ENCODE measurements at places on chromosomes 7 and 10.
A peak's percentile ranks its signal among the peaks of the same experiment; 100 is the strongest.

GRCh38 chr7:150936018-150936417 is 42.1 kb downstream of the KCNH2 start:
- DNase-seq: no peak

DNA sequence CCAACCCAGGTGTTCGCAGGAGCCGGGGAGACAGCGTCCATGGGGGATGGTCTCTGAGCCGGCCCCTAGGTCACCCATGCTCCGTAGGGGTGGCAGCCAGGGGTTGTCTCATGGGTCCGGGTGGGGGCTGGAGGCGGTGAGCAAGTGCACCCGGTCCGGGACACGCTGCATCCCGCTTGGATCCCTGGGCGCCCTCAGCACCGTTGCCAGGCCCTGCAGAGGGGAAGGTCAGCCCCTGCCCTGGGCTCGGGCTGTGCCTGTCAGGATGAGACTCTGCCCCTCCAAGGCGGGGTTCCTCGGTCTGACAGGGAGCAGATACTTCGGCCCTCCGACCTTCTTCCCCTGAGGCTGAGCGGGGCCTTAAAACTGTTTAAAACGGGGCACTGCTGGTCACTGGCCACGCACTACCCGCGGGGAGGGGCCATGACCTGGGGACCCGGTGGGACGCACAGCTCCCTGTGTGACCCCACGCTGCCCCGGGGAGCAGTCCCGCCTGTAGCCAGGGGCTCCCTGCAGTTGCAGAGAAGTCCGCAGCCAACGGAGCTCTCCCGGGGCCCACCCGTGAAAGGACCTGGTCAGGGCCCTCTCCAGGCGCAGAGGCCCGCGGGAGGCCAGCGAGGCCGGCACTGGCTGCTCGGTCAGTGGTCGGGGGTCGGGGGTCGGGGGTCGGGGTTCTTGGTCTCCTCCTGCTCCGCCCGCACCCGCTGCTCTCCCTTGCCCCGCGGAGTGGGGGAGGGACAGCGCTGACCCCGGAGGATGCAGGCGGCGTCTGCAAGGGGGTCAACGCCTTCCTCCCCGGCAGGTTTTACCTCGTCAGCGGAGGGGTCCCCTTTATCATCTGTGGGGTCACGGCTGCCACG is 33.4 kb upstream of the KNDC1 start:
- no peak for DNase-seq

- DNase-seq: no peak
Observed at GRCh38 chr7:111867348-111867931, 305.1 kb upstream of the IMMP2L start.

DNA sequence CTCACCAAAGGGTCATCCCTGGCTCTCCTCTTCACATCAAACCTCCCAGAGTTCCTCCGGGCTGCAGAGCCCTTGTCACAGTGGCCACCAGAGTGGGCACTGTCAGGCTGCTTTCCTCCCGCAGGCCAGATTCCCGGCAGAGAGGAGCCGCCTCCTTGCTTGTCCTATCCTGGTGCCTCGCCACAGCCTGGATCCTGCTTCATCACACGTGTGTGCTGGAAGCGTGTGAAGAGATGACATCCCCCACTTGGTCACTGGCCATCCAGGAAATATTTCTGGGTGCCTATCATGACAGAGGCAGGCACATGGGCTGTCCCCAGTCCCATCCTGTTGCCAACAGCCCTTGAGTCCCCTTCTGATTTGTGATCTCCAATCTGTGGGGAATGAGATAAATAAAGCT is 15.0 kb downstream of the INSIG1 start:
- no peak for DNase-seq

- DNase-seq: peak; percentile 45
Observed at GRCh38 chr10:101467286-101467770, 113.4 kb downstream of the BTRC start.

Data from kidney epithelial cell (primary cell).